ENCODE measurements at places on chromosomes 6 and 20. TPM values are rescaled to one million over a fixed set of nuclear protein-coding genes. Genes with fewer than 3 reads are reported as not detected.

The AGER gene
- total RNA-seq, result 4.1 TPM

The POM121L2 gene
- total RNA-seq, result 0.07 TPM

The HLA-DRB1 gene
- total RNA-seq, result 39.3 TPM

The MYLK4 gene
- total RNA-seq, result 0.20 TPM

The GPSM3 gene
- total RNA-seq, result 8.6 TPM

The MACROD2 gene
- total RNA-seq, result 3.3 TPM

The PRR18 gene
- total RNA-seq, result not detected

The MYB gene
- total RNA-seq, result 67.2 TPM

The ALDH8A1 gene
- 0.64 TPM for total RNA-seq

The HTR1E gene
- not detected for total RNA-seq

The CCDC167 gene
- 11.8 TPM for total RNA-seq

The GPR63 gene
- 1.9 TPM for total RNA-seq

The ZC2HC1B gene
- total RNA-seq, result not detected

The TREM1 gene
- not detected for total RNA-seq

The OVOL2 gene
- total RNA-seq, result 22.8 TPM

The C20orf144 gene
- total RNA-seq, result not detected

The BPIFB4 gene
- total RNA-seq, result not detected

The MEI4 gene
- not detected for total RNA-seq

The KIFC1 gene
- 74.6 TPM for total RNA-seq

The FAM210B gene
- 18.2 TPM for total RNA-seq

The VSX1 gene
- not detected for total RNA-seq

The GNRH2 gene
- not detected for total RNA-seq

The MYO6 gene
- 80.9 TPM for total RNA-seq

The NUS1 gene
- 33.5 TPM for total RNA-seq
